ENCODE measurements at places on chromosomes 5 and 9.

- no peak overlapping the region for H3K4me3 ChIP-seq
- H3K27ac ChIP-seq, result no peak overlapping the region
- H3K4me1 ChIP-seq, result no peaks in the 10 kb centered on the region
- H3K27me3 ChIP-seq, result no peaks in the 10 kb centered on the region
Observed at GRCh38 chr9:79189511-79189924, 382.2 kb upstream of the TLE4 start.

- no peaks in the 10 kb centered on the region for H3K36me3 ChIP-seq
- no peak for DNase-seq
- no peaks in the 10 kb centered on the region for H3K27me3 ChIP-seq
- H3K4me3 ChIP-seq, result no peak overlapping the region
- H3K27ac ChIP-seq, result no peak overlapping the region
- H3K4me1 ChIP-seq, result no peaks in the 10 kb centered on the region
Observed at GRCh38 chr9:7258688-7259396, 501.1 kb downstream of the KDM4C start.

DNA sequence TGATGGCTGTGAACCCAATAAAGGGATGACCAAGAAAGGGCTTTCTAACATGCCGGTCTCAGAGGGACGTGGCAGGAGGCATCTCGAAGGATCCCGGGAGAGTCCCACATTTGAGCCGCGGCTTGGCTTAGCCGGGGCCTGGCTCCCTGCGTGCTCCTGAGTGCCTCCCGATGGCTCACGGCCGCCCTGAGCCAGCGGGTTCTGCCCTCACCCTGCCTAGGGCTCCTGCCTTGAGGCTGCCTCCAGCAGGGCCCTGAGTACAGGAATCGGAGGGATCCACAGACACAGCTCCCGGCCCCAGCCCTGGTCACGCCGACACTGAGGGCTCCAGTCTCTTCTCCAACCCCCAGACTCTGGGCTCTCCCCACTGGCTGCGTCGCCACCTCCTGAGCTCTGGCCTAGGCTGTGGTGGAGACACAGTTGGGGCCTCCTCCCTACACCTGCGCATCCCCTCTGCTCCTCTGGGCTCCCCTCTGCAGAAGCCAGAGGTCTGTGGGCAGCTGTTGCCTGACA is 44.1 kb upstream of the RXRA start:
- H3K27me3 ChIP-seq, result no peaks in the 10 kb centered on the region
- no peak for DNase-seq
- H3K4me3 ChIP-seq, result no peak overlapping the region
- peaks cover 38% of the 10 kb centered on the region for H3K4me1 ChIP-seq

GRCh38 chr9:74576176-74576575 is 79.0 kb downstream of the RORB start:
- no peak overlapping the region for H3K4me3 ChIP-seq
- no peaks in the 10 kb centered on the region for H3K4me1 ChIP-seq
- no peak overlapping the region for H3K27ac ChIP-seq
- H3K27me3 ChIP-seq, result no peaks in the 10 kb centered on the region

DNA sequence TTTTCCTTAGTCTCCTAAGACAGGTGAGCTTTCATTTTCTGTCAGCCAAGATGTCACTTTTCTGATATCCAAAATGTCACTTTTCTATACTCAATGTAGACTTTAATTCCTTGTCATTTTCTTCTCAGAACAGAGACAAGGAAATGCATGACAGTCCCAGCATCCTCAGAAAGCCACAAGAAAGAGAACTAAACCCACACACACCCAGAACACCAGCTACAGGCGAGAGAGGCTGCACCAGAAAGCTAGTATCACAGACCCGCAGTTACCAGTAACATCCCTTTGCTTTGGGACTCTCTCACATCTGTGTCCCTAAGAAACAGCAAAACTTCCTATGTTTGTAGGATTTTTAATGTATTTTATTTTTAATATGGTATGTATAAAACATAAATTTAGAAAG is 17.1 kb downstream of the TRMO start:
- no peaks in the 10 kb centered on the region for H3K4me1 ChIP-seq
- DNase-seq, result no peak
- no peak overlapping the region for H3K4me3 ChIP-seq
- peaks cover 17% of the 10 kb centered on the region for H3K36me3 ChIP-seq

- H3K27me3 ChIP-seq, result no peaks in the 10 kb centered on the region
- H3K27ac ChIP-seq, result no peak overlapping the region
- H3K4me1 ChIP-seq, result peaks cover 13% of the 10 kb centered on the region
- DNase-seq, result no peak
Observed at GRCh38 chr9:135951889-135952663, 9.1 kb downstream of the UBAC1 start.

DNA sequence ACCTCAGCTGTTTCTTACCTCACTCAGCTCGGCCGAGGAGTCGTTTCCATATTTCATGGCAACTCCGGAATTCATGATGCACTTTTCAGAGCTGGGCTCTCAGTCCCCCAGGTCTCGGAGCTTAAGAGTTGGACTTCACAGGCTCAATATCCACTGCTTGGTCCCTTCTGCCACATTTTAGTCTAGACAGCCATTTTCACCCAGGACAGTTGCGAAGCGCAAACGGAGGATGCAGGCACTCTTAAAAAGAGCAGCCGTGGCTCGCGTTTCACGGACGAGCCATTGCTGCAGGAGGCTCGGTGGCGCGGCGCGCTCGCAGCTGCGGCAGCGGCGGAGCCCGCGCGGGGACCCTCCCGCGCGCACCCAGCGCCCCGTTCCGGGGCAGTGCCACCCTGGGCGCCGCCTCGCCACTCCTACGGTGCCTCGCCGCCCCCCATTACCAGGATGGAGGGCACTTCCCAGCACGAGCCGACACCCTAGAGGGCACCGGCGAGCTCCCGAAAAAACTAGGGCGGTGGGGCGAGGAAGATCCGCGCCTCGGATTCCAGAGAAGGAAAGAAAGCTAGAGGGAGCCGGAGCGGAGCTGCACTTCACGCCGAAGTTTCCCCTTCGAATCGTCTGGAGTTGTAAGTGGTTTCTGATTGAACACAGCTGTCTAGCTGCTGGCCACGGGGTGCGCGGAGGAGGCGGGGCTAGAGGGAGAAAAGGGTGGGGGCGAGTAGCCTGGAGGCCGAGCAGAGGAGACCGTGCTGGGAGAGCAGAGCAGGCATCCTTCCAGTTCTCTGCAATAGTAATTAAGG is 140.3 kb downstream of the TSSK1B start:
- peaks cover 22% of the 10 kb centered on the region for H3K4me1 ChIP-seq
- peak overlapping the region; percentile 60 for H3K4me3 ChIP-seq
- H3K27ac ChIP-seq, result peak overlapping the region; percentile 78
- no peaks in the 10 kb centered on the region for H3K27me3 ChIP-seq

GRCh38 chr9:70485273-70485858 is 70.9 kb upstream of the KLF9 start:
- DNase-seq, result peak; percentile 39
- no peak overlapping the region for H3K4me3 ChIP-seq
- no peaks in the 10 kb centered on the region for H3K36me3 ChIP-seq
- peaks cover 28% of the 10 kb centered on the region for H3K4me1 ChIP-seq
- H3K27me3 ChIP-seq, result no peaks in the 10 kb centered on the region

DNA sequence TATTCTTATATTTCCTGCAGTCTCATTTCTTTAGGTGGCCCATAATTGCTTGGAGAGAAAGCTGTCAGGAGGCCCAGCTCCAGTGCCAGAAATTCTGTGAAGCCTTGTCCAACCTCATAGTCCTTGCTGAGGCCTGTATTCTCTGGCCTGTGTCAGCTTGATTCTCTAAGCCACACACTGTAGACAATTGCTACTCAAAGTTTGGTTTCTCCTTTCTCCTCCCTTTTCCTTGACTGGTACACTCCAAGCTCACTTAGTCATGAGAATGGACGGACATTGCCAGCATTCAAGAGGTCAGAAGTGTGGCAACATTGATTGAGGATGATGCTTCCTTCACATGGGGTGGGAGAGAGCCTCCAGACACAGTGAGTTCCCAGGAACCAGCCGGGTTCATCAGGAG is 71.3 kb upstream of the CXCL14 start:
- no peaks in the 10 kb centered on the region for H3K4me1 ChIP-seq
- H3K27ac ChIP-seq, result no peak overlapping the region
- no peaks in the 10 kb centered on the region for H3K36me3 ChIP-seq
- DNase-seq, result no peak
- H3K27me3 ChIP-seq, result no peaks in the 10 kb centered on the region
- H3K4me3 ChIP-seq, result no peak overlapping the region

DNA sequence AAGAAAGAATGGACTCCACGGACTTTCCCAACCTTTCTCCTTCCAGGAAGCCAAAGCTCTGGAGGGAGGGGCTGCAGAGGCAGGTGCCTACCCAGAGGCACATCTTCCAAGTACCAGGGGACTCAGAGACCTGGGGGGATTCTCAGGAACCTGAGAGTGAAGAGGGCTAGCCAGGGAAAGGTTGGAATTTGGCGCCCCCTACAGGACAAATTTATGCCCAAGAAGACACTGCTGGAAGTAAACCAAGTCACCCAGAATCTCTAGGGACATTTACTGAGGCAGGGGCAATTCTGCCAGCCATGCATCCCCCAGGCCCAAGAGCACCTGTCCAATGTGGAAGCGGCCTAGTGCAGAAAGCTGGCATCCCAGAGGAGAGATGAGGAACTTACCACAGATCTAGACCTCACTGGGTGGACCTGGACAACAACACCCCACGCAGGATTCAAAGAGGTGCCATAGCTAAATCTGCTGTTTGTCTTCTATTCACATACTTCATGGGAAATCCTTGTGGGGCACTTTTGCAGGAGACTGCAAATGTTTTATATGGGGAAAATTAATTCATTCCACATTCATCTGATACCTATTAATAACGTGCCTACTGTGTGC is 25.9 kb upstream of the IDNK start:
- H3K27ac ChIP-seq, result no peak overlapping the region
- H3K4me1 ChIP-seq, result peaks cover 5% of the 10 kb centered on the region
- no peaks in the 10 kb centered on the region for H3K36me3 ChIP-seq
- no peak overlapping the region for H3K4me3 ChIP-seq
- no peak for DNase-seq
- no peaks in the 10 kb centered on the region for H3K27me3 ChIP-seq

DNA sequence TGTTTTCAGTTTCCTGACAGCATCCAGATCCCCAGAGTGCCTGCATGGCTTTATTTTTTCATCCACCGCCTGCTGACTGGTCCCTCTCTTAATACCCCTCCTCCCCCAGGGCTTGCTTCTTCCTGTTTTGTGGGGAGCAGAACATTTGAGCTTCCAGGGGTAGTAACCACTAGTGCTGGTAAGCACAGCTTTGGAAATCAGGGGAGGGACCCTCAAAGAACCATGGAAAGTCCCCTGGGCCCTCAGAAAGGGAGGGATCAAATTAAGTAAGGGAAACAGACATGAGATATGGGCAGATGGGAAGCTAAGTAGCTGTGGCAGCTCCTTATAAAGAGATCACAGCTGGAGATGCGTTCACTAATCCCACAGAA is 26.8 kb downstream of the GRIA1 start:
- no peaks in the 10 kb centered on the region for H3K36me3 ChIP-seq
- H3K27me3 ChIP-seq, result no peaks in the 10 kb centered on the region
- no peak overlapping the region for H3K4me3 ChIP-seq
- DNase-seq, result no peak
- H3K27ac ChIP-seq, result no peak overlapping the region

DNA sequence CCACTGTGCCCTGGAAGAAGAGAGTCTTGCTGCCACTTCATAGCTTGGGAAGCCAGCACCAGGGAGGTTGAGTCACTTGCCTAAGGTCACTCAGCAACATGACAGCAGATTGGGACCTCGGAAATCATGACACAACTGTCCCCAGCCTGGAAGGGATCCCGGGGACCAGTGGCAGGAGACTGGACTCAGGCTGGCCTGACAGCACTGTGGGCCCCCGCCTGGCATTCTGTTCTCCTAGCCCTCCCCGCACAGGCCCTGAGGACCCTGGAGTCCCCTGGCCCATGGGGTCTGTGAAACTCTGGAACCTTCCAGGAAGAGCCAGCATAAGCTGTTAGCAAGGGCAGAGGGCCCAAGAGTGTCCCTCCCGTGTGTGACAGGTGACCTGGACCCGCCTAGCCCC is 64.9 kb downstream of the COL5A1 start:
- no peak for DNase-seq
- H3K27ac ChIP-seq, result no peak overlapping the region
- H3K36me3 ChIP-seq, result no peaks in the 10 kb centered on the region

DNA sequence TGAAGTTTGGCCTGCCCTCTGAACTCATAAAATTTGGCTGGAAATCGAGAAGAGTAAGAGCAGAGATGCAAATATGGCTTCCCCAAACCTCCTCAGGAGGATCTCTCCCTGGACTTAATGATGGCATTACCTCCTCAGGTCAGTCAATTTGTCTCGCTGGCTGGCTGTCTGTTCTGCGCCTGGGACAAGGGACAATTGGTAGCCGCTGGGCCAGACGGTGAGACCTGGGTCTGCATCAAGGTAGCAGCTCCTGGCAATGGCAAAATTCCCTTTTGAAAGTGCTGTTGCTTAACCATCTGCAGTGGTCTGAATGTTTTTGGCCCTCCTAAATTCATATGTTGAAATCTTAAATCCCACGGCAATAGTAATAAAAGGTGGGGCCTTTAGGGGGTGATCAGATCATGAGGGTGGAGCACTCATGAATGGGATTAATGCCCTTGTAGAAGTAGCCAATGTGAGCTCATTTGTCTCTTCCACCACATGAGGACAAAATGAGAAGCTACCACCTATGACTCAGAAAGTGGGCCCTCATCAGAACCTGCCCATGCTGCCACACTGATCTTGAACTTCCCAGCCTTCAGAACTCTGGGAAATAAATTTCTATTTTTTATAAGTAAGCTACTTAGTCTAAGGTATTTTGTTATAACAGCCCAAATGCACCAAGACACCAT is 439.3 kb upstream of the KLF4 start:
- H3K36me3 ChIP-seq, result no peaks in the 10 kb centered on the region
- no peaks in the 10 kb centered on the region for H3K4me1 ChIP-seq
- DNase-seq, result no peak

DNA sequence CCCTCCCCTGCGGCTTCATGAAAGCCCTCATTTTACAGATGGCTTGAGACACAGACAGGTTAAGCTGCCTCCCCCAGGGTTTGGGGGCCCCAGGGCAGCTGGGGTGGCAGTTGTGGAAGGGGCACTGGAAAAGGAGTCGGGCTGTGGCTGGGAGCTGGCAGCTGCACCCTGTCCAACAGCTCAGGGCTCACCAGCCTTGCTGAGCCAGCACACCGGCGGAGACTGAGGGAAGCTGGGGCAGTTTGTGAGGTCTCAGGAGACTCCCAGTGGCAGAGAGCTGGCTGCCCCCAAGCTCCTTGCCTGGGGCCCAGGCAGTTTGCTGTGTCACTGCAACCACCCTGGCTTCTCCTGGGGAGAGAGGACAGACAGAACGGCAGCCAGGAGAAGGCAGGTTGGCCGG is 34.8 kb upstream of the RAPGEF1 start:
- H3K4me3 ChIP-seq, result no peak overlapping the region
- no peaks in the 10 kb centered on the region for H3K27me3 ChIP-seq
- no peak for DNase-seq
- H3K27ac ChIP-seq, result no peak overlapping the region
- H3K36me3 ChIP-seq, result no peaks in the 10 kb centered on the region

GRCh38 chr5:127785098-127785927 is 82.1 kb downstream of the CCDC192 start:
- no peak overlapping the region for H3K4me3 ChIP-seq
- H3K4me1 ChIP-seq, result no peaks in the 10 kb centered on the region
- H3K36me3 ChIP-seq, result no peaks in the 10 kb centered on the region
- H3K27ac ChIP-seq, result no peak overlapping the region

Measured in right lobe of liver (tissue), 6 donors.